ENCODE measurements at places on chromosomes 6 and 20. TPM values are rescaled to one million over a fixed set of nuclear protein-coding genes. Genes with fewer than 3 reads are reported as not detected.

The MLN gene
- not detected for total RNA-seq

The FAM120B gene
- total RNA-seq: 62.4 TPM

The PTPN1 gene
- 15.9 TPM for total RNA-seq

The GNAS-AS1 gene
- total RNA-seq: 0.94 TPM
